ENCODE measurements at places on chromosomes 2 and 18.

GRCh38 chr18:44789710-44790109 is 109.0 kb downstream of the SETBP1 start:
- no peak for DNase-seq

GRCh38 chr2:10016001-10016801 is 27.1 kb upstream of the KLF11 start:
- DNase-seq, result no peak

DNA sequence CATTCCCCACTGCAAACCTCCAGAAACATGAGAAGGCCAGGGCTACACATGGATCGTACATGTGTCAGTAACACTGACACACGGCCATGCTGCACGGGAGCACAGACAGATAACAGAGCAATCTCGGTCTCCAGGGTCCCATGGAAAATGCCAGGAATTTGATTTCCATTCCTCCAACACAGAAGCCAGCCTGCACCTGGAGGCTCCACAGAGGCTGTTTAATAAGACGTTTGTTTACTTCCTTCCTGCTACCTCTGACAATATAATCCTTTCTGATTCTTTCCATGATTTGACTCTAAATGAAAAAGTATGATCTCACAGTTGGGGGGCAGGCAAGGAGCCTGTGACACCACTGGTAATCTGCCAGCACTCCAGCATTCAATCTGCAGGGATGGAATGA is 210.9 kb upstream of the DDX18 start:
- no peak for DNase-seq

GRCh38 chr2:226018641-226019040 is 619.1 kb downstream of the NYAP2 start:
- DNase-seq, result no peak

DNA sequence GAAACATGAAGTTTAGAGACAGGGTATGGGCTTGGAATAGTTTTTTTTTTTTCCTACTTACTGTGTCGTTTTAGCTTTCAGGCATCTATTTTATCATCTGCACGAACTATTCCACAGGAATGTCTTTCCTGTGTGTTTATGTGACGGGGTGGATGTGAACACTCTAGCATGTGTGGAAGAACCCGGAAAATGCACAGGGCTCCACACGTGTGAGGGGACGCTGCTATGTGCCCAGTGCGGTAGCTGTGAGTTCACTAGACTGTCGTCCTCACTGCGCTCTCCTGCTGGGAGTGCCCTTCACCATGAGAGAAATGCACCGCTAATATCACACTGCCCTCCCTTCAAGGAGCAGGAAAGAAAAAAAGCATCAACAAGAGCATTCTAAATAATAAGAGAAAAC is 250.8 kb upstream of the PXDN start:
- no peak for DNase-seq

- DNase-seq, result no peak
These were observed 13.2 kb upstream of the EML6 start for GRCh38 chr2:54710216-54710615.

GRCh38 chr2:168136392-168136977 is 110.9 kb downstream of the STK39 start:
- DNase-seq, result no peak

GRCh38 chr2:99430614-99431291 is 59.1 kb downstream of the REV1 start:
- DNase-seq, result peak; percentile 48

DNA sequence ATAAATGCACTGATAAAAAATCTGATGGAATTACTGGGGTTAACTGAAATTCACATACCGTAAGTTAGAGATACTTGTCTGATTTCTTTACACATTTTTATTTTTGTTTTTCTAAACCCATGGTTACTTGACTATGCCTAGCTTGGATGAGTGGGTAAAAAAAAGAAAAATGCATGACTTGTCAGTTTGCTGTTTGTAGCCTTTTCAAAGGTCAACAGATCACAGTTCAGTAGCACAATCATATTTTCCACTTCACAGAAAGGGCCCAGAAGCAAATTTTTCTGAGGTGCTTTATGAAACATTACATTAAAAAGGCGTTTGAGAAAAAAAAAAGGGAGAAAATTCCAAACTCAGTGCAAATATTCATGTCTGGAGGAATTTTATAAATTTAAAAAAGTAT is 16.4 kb downstream of the SLC16A14 start:
- no peak for DNase-seq

DNA sequence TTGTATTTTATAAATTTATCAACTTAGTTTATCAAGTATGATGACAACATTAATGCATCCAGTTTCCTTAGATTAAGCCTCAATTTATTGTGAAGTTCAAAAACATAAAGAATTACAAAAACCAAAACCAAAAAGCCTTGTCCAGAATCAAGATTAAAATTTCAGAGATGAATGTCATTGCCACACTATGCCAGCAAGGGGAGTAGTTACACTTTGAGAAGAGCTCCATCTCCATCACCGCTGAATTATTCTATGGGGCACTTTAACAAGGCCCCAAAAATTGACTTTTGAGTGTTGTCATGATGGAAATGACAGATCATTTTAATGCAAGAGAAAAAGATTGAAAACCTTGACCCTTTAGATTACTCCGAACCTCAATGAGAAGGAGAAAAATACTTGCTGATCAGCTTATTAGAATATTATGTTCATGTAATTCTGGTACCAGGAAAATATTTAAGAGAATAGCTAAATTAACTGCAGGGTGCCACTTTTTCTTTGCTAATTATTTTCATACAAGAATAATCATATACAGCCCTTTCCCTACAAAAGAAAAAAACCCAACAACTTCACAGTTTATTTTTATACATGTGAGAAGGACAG is 152.5 kb upstream of the AQP4 start:
- no peak for DNase-seq

GRCh38 chr2:237231593-237231992 is 145.9 kb downstream of the COPS8 start:
- no peak for DNase-seq

- peak; percentile 85 for DNase-seq
These were observed 7.4 kb downstream of the DLX2 start for GRCh38 chr2:172095146-172095904.

DNA sequence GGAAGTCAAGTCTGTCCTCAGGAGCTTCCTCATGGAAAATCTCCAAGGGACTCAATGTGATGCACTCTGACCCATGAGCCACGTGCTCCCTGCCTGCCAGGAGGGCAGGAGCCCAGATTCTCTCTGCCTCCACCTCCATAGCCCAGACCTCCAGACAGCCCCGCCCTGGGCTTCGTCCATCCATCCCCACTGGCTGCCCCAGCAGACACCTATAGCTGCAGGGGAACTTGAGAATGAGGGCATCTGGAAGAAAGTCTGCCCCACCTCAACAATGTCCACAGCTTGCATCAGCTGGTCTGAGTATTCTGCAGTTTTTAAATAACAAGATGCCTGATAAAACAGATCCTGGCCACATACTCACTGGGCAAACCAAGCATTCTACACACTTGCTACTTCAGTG is 418.8 kb upstream of the SMIM21 start:
- DNase-seq, result no peak

DNA sequence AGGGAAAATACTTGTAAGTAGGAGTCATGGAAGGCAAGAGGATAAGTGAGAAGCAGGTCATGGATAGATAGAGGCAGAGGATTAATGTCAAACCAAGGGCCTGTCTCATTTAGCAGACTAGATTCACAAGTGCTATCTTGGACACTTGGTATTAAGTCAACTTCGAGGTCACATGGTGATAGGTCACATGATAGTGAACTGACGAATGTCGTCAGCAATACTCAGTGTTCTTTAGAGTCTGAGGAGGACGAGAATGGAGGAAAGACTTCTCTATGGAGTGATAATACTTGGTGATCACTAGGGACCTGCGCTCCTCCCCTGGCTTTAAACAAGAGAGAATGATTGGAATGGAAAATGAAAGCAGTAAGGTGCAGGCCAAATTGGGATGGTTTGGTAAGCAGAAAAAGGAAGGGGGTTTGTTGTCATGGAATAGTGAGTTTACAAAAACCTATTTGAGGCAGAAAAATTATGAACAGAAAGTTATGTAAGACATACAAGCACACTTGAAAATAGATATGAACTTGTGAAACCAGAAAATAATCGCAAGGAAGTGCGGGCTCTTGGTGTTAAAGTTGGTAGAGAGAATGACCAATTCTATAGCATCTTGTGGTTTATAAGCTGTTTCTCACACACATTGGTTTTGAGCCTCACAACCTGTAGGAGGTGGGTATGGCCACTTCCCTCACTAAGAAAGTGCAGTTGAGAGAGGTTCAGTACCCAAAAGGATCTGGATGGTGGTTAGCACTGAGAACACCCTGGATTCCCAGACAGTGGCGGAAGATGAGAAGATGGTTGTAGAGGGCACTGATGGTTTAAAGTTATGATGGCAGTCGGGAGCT is 141.5 kb downstream of the WDSUB1 start:
- no peak for DNase-seq

- no peak for DNase-seq
These were observed 52.7 kb downstream of the CUL3 start for GRCh38 chr2:224532441-224532840.

DNA sequence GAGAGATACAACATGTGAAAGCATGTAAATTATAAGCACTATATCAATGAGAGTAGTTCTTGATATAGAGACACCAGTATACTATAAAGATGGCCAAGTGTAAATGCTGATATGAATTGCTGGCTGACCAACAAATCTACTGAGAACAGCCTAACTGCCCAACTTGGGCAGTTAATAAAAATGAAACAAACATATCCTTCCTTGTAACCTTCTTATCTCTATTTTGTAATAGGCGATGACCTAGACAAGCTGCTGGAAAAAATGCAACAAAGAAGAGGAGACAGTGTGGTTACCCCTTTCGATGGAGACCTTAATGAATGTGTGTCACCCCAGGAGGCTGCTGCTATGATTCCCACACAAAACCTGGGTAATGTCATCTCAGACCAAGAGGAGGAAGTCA is 148.7 kb downstream of the ESCO1 start:
- no peak for DNase-seq

- peak; percentile 75 for DNase-seq
These were observed 4.3 kb upstream of the ASIC4 start for GRCh38 chr2:219509780-219510511.

DNA sequence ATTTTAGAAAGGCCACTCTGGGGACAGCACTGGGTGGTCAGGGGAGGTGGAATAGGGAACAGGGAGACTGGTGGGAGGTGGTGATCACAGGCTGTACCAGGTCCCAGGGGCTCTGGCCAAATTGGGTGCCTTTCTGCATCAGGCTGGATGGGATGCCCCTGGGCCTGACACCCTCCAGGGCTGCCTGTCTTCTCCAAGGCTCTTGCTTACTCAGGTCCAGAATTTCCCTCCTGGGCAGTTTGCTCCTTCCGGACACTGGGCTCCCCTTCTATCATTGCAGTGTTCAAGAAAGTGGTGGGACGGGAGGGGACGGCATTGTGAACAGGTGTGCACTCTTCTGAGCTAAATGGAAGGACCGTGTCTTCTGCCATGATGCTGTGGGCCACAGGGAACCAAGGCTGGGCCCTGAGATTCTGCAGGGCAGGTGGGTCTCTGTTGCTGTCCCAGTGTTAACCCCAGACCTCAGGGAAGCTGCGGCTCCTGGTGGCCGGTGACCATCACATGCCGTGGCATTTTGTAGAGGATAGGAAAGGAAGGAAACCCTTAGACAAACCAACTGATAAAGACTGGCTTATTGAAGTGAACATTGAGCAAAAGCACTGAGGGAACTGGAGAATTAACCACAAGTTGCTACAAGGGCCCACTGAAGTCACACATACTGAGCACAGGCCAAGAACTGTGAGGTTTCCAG is 93.7 kb upstream of the HS6ST1 start:
- DNase-seq, result no peak

- no peak for DNase-seq
These were observed 210.1 kb upstream of the RAB6C start for GRCh38 chr2:129769185-129769991.

DNA sequence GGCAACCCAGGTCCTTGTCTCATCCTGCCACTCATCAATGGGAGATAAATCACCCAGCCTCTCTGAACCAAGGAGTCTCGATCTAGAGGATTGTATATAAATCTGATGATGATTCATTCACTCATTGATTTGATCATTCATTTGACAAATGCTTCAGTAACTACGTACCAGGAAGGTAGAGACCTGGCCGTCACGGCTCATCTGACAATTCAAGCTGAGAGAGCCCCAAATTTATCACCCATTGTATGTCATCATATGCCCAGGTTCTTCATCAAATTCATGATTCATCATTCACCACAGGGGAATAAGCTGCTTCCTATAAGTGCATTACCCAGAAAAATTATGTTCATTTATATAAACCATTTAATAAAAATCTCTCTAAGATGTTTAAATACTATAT is 116.9 kb downstream of the FAM161A start:
- DNase-seq, result no peak

- DNase-seq, result no peak
These were observed 216.9 kb downstream of the ARHGAP15 start for GRCh38 chr2:143345887-143346787.

GRCh38 chr2:223121283-223121682 is 69.3 kb downstream of the KCNE4 start:
- no peak for DNase-seq

GRCh38 chr18:53268455-53268854 is 928.5 kb downstream of the DCC start:
- no peak for DNase-seq

GRCh38 chr2:106885329-106885728 is 638 bp downstream of the ST6GAL2 start:
- DNase-seq, result peak; percentile 5

DNA sequence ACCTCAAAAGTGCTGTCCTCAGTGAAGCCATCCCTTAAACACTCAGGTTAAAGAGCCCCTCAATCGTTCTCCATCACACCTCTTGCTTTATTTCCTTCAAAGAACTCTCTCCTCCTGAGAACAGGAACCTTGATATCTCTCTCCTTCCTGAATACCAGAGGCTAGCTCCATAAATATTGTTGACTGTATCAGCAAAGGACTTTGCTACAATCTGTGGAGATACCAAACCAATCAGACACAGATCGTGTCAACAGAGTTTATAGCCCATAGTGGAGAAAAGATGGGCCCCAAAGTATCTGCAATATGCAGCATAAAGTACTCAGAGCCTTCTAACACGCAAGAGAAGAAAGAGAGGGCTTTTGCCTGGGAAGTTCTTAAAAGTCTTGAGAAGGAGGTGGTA is 36.4 kb downstream of the PLEKHM3 start:
- DNase-seq, result no peak

- no peak for DNase-seq
These were observed 111.4 kb upstream of the CDC42EP3 start for GRCh38 chr2:37782721-37783371.

DNA sequence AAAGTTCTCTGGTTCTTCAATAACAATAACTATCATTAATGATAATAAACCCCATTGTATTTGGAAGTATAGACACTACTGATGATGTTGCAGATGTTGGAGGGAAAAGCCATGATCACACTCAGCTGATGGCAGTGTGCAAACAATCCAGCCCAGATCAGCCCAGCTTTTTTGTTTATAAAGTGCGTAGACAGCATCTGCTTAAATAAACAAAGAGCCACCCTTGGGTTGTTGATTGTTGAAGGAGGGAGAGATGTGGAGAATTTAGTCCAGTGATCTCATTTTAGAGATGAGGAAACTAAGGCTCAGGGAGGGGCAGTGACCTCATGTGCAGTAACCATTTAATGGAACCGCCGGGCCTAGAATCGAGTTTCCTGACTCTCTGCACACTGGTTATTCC is 56.0 kb upstream of the MEX3C start:
- DNase-seq, result no peak

Measured in AG08396 (cell line).